ENCODE measurements at places on chromosomes 3 and 15.
A peak's percentile ranks its signal among the peaks of the same experiment; 100 is the strongest.

DNA sequence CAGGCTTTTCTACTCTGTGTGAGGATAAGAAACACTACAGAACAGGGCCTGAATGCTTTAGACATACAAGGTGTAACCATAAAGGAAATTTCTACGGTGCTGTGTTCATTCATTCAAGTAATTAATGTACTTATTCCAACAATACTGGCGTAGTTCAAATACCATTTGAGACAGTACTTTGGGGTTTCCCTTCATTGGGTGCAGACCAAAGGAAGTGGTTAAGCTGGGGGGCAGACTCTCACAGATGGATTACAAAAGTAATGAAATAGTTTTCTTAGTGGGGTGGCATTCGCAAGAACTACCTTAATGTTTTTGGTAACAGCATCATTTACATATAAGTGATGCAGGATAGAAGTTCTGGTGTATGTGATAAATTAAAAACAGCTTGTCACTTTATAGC is 65.9 kb downstream of the BTD start:
- peak; percentile 34 for DNase-seq

GRCh38 chr15:70772402-70772801 is 9.0 kb upstream of the UACA start:
- DNase-seq, result no peak

DNA sequence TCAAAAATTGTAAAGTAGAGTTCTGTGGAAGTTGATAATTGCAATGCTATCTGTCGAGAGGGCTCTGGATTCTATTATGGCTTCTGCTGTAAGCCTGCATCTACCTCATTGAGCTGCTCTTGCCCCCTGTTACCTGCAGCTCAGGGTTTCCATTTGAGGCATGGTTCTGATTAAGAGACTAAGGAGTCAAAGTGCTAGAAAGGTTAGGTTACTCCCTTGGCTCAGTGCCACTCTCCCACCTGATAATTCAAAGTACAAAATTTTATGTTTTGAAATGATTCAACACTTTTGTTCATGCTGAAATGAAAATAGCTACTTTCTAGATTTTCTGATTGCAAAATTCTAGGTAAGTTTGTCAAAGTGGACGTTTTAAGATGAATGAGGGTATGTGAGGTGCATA is 220.5 kb upstream of the SATB1 start:
- DNase-seq, result no peak

GRCh38 chr3:9598783-9599387 is 45.3 kb upstream of the LHFPL4 start:
- no peak for DNase-seq

DNA sequence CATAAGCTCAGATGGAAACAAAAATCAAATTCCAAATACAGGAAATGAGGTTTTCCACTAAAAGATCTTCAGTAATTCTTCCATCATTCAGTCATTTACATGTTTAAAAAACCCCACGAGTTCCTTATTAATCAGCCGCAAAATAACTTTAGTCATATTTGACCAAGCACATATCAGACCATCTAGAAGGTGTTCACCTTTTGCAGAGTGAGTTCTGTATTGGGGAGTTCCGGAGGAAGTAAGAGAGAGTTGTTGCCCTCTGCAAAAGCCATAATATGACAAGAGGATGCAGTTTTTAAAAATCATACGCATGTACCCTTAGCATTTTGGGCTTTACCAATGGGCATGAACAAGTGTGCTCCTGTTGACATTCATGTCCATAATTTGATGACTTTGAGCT is 61.6 kb downstream of the CCR1 start:
- DNase-seq, result no peak

DNA sequence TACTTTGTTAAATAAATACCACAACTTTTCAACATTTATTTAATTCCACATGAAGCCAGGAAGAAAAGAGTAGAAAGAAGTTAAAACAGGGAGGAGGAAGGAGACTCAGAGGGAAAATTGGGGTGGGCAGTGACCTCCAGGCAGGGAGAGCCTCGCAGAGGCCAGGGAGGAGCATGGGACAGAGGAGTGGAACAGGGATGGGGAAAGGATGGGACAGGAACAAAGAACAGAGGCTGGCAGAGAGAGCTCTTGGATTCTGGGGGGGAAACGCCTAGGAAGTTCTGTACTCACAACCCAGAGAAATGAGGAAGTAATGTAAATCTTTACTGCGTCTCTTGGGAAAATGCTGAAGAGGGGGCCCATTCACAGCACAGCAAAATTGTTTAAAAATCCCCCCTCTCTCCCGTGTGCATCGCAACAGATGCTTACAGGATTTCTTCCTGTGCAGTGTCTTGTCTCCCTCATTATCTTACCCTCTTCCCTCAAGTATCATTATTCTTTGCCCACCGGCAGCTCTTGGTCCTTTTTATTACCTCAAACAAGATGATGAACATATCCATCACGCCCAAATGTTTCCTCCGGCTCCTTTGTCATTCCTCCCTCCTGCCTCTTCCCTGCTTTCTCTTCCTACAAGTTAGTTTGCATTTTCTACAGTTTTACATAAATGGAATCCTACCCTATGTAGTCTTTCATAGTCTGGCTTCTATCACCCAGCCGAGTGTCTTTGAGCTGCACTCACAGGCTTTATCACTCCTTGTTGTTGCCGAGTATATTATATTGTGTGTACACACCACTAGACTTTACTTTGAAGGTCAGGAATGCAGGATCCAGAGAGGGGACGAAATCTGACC is 65.5 kb downstream of the ARHGAP31 start:
- DNase-seq, result no peak

DNA sequence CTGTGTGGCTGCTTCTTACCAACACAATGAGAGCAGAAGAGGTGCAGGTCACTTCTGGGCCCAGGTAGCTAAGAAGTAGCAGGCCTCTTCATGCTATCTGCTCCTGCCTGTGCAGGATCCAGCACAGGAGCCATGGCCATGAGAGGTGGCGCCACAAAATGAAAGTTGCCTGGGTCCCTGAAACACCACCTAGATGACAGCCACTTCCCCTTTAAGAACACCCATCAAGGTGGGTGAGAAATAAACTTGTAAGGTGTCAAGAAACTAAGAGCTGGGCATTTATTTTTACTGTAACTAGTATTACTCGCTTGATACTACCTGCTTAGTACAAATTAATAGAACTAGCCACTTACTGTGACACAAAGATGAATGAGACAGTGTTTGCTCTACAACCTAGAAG is 484.6 kb upstream of the TBL1XR1 start:
- no peak for DNase-seq

Measured in naive thymus-derived CD8-positive, alpha-beta T cell (primary cell).